ENCODE measurements at places on chromosomes 6 and 20.

- no peak overlapping the region for H3K4me3 ChIP-seq
- DNase-seq, result no peak
- H3K27me3 ChIP-seq, result no peaks in the 10 kb centered on the region
- no peak overlapping the region for H3K27ac ChIP-seq
These were observed 154.2 kb downstream of the ALDH8A1 start for GRCh38 chr6:134795691-134796090.

GRCh38 chr20:44017905-44018258 lies 103.2 kb downstream of the TOX2 start:
- H3K27ac ChIP-seq, result no peak overlapping the region
- no peak for DNase-seq
- H3K27me3 ChIP-seq, result no peaks in the 10 kb centered on the region
- no peaks in the 10 kb centered on the region for H3K36me3 ChIP-seq

GRCh38 chr6:132751306-132751705 lies 6.4 kb downstream of the VNN2 start:
- DNase-seq, result peak; percentile 69
- no peak overlapping the region for H3K4me3 ChIP-seq
- H3K36me3 ChIP-seq, result peaks cover 19% of the 10 kb centered on the region
- no peak overlapping the region for H3K27ac ChIP-seq
- no peaks in the 10 kb centered on the region for H3K27me3 ChIP-seq
- H3K4me1 ChIP-seq, result peaks cover 100% of the 10 kb centered on the region

DNA sequence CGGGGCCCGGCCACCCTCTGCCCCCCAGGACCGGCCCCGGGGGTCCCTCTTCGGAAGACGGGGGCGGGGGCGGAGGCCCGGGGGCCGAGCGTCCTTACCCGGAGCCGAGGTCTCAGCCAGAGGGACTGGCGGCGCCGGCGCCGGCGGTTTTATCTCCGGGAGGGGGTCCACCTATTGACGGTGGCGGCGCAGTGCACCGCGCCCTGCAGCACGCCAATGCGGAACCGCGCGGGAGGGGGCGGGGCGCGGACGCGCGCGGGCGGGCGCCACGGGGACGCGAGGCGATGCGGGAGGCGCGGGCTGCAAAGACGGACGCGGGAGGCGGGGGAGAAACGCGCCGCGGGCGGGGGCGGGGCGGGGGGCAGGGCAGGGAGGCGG lies at the start of gene EEF1A2:
EEF1A2 (minus strand) TSS at position 124 of the 378 bp plus-strand sequence. CDS start 1,320 bp downstream, outside the sequence.
- H3K36me3 ChIP-seq, result no peaks in the 10 kb centered on the region
- no peak within 1 kb of the TSS for H3K27ac ChIP-seq
- DNase-seq, result peak; percentile 56
- H3K4me1 ChIP-seq, result peaks cover 8% of the 10 kb centered on the region

All from CD14-positive monocyte (primary cell).